ENCODE measurements at places on chromosomes 2 and 18. TPM values are rescaled to one million over a fixed set of nuclear protein-coding genes. Genes with fewer than 3 reads are reported as not detected.

The ALLC gene
- 1.3 TPM for polyA plus RNA-seq

DNA sequence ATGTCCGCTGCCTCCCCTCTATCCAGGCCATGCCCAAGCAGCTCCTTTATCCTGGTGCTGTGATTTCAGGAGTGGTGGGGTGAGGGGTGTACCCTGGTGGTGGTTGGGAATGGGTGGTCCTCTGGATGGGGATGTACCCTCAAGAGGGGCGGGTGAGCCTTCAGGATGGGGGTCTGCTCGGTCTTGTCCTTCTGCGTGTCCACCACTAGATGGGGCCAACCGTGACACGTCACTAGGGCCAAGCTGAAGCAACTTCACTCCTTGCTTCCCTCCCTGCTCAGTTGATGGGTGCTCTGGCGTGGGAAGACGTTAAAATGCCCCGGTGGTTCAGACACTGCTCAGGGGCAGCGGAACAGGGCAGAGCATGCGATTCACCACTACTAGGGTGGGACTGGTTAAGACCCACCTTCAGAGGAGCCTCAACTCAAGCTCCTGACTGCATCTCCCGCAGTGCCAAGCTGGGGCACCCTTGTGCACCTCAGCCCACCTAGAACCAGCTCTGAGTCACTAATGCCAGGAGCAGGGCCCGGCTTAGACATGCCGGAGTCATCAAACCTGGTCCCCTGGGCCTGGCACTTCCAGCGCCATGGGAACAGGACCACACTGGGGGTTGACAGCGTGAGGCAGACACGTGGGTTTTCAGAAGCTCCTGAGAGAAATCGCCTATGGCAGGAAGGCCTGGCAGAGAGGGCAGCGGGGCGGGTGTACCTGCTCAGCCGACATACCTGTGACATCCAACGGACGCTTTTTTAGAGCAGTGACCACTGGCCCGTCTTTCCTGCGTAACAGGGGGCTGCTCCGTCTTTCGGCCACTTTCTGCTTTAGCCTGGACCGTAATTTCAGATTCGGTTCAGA, 256.7 kb downstream of the HDAC4 start:
- peak; percentile 71 for DNase-seq

DNA sequence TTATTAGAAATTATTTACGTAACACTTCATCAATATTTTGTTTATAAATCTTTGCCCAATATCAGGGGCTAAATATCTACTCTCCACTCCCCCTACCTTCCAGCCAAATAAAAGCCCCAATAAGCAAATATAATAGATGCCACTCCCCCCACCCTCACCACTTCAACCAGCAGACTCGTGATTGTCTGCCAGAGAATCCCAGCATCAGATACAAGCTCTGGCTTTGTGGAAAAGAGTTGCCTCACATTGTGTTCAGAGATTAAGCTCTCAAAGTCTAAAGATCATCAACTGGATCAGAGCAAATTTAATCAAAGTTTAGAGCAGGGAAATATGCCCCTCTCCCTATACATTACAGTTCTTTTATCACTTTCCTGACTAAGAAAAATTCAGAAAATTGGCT, 39.5 kb downstream of the AOX1 start:
- no peak for DNase-seq

GRCh38 chr2:194096402-194096801, 1560.6 kb upstream of the SLC39A10 start:
- no peak for DNase-seq

- no peak for DNase-seq
Observed at GRCh38 chr2:128196471-128196931, 105.5 kb downstream of the UGGT1 start.

The ONECUT2 gene
- 0.02 TPM for polyA plus RNA-seq

- DNase-seq, result peak; percentile 72
Observed at GRCh38 chr2:139478165-139478914, 698.1 kb upstream of the NXPH2 start.

GRCh38 chr2:37449761-37450296, 105.4 kb downstream of the QPCT start:
- peak; percentile 93 for DNase-seq

The ALPI gene
- 0.49 TPM for polyA plus RNA-seq

GRCh38 chr2:150282357-150282756, 205.1 kb downstream of the RND3 start:
- no peak for DNase-seq

GRCh38 chr2:190858817-190859216, 21.8 kb upstream of the GLS start:
- no peak for DNase-seq
